Activated B cell treated with CpG ODN at 0.5 μM for 24 hours (primary cell): ENCODE measurements at places on chromosomes 12 and 14. TPM values are rescaled to one million over a fixed set of nuclear protein-coding genes. Genes with fewer than 3 reads are reported as not detected.

GRCh38 chr12:116416166-116416565, 138.7 kb upstream of the MED13L start:
- no peak for DNase-seq

GRCh38 chr12:28998662-28999120, 150.4 kb upstream of the FAR2 start:
- no peak for DNase-seq

DNA sequence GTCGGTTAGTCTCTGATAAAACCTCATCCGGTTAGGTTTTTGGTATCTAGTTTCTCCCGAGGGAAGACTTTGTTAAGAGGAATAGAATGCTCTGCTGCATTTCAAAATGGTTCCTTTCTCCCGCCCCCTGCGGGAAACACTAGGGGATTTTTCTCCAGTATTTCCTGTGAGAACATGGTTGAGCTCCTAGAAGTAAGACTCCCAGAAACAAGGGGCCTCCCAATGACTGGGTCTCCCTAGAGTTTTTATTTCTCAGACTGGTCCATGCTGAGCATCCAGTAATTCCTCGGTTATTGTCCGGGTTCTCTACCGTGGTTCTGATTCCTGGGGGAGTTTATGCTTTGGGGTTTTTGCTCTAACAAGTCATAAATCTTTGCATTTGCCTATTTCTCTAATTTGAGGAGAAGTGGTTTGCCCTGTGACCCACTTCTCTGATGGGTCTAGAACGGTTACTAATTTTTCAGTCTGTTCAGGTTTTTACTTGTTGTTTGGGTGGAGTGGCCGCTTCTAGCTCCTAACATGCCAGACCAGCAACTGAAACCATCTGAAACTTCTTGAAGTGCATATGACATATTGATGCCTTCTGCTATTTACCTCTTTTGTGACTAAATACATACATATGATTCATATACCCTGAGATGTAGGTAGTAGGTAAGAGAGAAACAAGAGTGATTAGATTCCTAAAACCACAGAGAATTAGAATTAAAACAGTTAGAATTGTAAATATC, 25.1 kb downstream of the TESPA1 start:
- DNase-seq = no peak

SERPINA5 gene
- total RNA-seq = not detected in 2 replicates

DNA sequence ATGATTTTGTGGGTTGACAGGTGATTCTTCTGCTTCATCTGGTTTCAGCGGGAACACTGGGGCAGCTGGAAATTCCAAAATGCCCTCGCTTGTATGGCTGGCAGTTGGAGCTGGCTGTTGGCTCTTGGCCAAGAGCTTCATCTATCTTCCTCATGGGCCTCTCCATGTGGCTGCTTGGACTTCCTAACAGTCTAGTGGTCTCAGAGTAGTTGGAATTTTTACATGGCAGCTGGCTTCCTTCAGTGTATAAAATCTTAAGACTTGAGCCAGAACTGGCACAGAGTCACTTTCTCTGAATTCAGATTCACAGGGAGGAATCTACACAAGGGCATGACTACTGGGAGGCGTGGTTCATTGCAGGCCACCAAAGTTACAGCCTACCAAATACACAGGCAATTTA, 204.9 kb upstream of the RMST start:
- no peak for DNase-seq
